ENCODE measurements at places on chromosomes 13 and 19.

DNA sequence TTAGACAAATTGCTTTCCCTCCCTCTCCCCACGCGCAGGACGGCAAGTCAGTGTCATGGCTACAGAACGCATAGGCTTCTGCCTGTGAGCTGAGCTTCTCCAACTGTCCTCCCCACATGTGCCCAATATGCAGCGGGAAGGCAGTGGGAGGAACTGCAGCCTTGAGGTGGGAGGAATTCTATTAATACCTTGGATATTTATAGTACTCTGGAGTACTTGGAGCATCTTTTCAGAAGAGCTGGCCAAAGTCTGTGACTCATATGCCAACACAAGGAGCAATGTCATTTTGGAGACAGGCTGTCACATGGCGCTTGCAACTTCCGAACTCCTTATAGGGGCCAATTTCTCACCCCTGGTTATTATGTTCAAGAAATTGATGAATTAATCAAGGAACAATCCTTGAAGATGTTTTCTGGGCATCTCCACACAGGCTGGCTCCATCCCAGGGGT is 245.0 kb upstream of the SERP2 start:
- H3K4me1 ChIP-seq, result no peaks in the 10 kb centered on the region
- no peaks in the 10 kb centered on the region for H3K36me3 ChIP-seq
- H3K4me3 ChIP-seq, result no peak overlapping the region
- H3K27me3 ChIP-seq, result no peaks in the 10 kb centered on the region
- DNase-seq, result no peak

- H3K4me3 ChIP-seq, result no peak overlapping the region
- no peaks in the 10 kb centered on the region for H3K36me3 ChIP-seq
- no peaks in the 10 kb centered on the region for H3K4me1 ChIP-seq
- no peak for DNase-seq
- no peaks in the 10 kb centered on the region for H3K27me3 ChIP-seq
Measured at GRCh38 chr13:78820541-78820940, 161.6 kb upstream of the OBI1 start.

- peaks cover 4% of the 10 kb centered on the region for H3K27me3 ChIP-seq
- peak; percentile 35 for DNase-seq
- no peak overlapping the region for H3K27ac ChIP-seq
- peaks cover 3% of the 10 kb centered on the region for H3K4me1 ChIP-seq
- no peak overlapping the region for H3K4me3 ChIP-seq
Measured at GRCh38 chr19:47391510-47392223, 27.7 kb downstream of the MEIS3 start.

GRCh38 chr13:80341101-80341755 is at the start of gene SPRY2:
TSS of gene SPRY2 (minus strand) at chr13:80341126. CDS start at chr13:80337705, 3,421 bp downstream.
- peak within 1 kb of the TSS; percentile 71 for H3K4me3 ChIP-seq
- H3K27me3 ChIP-seq, result no peaks in the 10 kb centered on the region
- DNase-seq, result peak; percentile 93
- H3K36me3 ChIP-seq, result no peaks in the 10 kb centered on the region
- peaks cover 5% of the 10 kb centered on the region for H3K4me1 ChIP-seq

- H3K4me1 ChIP-seq, result peaks cover 37% of the 10 kb centered on the region
- peak overlapping the region; percentile 87 for H3K27ac ChIP-seq
- DNase-seq, result no peak
- H3K27me3 ChIP-seq, result no peaks in the 10 kb centered on the region
- peaks cover 9% of the 10 kb centered on the region for H3K36me3 ChIP-seq
- H3K4me3 ChIP-seq, result peak overlapping the region; percentile 34
Measured at GRCh38 chr19:35155441-35155840, 906 bp downstream of the FXYD5 start.

- no peak overlapping the region for H3K4me3 ChIP-seq
- DNase-seq, result no peak
- H3K27ac ChIP-seq, result no peak overlapping the region
- no peaks in the 10 kb centered on the region for H3K4me1 ChIP-seq
Measured at GRCh38 chr13:67574320-67575233, 344.4 kb upstream of the PCDH9 start.

DNA sequence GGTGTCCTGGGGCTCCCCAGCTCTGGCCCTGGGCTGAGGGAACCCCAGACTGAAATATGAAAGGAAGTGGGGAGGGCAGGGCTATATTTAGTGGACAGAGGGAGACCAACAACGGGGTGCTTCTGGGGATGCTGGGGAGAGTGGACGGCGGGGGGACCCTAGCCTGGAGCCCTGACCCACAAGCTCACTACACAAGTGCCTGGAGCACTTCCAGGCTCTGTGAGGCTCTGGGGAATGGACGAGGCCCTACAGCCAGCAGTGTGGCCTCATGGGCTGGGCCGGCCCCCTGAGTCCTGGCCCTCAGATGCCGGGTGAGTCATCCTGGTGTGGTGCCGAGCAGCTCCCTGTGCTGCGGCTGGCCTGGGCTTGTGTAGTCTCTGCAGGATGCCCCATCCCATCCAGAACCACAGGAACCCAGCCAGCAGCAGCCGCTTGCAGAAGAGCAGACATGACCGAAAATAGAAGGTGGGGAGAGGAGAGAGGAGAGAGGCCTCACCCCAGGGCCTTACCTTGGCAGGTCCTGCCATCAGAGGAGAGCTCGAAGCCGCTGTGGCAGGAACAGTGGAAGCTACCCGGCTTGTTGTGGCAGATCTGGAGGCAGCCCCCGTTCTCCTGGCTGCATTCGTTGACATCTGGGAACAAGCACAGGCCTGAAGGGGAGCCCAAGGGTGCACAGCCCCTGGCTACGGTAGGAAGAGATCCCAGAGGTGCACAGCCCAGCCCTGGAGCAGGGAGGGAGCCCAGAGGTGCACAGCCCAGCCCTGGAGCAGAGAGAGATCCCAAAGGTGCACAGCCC is 26.1 kb downstream of the GAS6 start:
- peaks cover 44% of the 10 kb centered on the region for H3K4me1 ChIP-seq
- H3K36me3 ChIP-seq, result peaks cover 29% of the 10 kb centered on the region
- peak overlapping the region; percentile 11 for H3K4me3 ChIP-seq
- H3K27ac ChIP-seq, result peak overlapping the region; percentile 87

GRCh38 chr19:1251330-1252220 is 3.2 kb downstream of the MIDN start:
- no peak for DNase-seq
- peaks cover 26% of the 10 kb centered on the region for H3K36me3 ChIP-seq
- peaks cover 76% of the 10 kb centered on the region for H3K4me1 ChIP-seq
- H3K27ac ChIP-seq, result peak overlapping the region; percentile 100
- no peaks in the 10 kb centered on the region for H3K27me3 ChIP-seq

- peak overlapping the region; percentile 88 for H3K27ac ChIP-seq
- H3K27me3 ChIP-seq, result no peaks in the 10 kb centered on the region
- peak; percentile 27 for DNase-seq
- H3K36me3 ChIP-seq, result no peaks in the 10 kb centered on the region
Measured at GRCh38 chr13:97434397-97435201, 630 bp downstream of the RAP2A start.

GRCh38 chr19:38975214-38975860 is at the start of gene FBXO17:
TSS of gene FBXO17 (minus strand) at chr19:38975742. CDS start at chr19:38950319, 25,423 bp downstream.
- peak within 1 kb of the TSS; percentile 88 for H3K27ac ChIP-seq
- H3K36me3 ChIP-seq, result no peaks in the 10 kb centered on the region
- peak within 1 kb of the TSS; percentile 61 for H3K4me3 ChIP-seq
- no peaks in the 10 kb centered on the region for H3K4me1 ChIP-seq
- H3K27me3 ChIP-seq, result no peaks in the 10 kb centered on the region

- peak; percentile 31 for DNase-seq
- H3K27ac ChIP-seq, result no peak overlapping the region
- no peak overlapping the region for H3K4me3 ChIP-seq
- H3K4me1 ChIP-seq, result no peaks in the 10 kb centered on the region
Measured at GRCh38 chr13:48660361-48661076, 6.8 kb downstream of the CYSLTR2 start.

DNA sequence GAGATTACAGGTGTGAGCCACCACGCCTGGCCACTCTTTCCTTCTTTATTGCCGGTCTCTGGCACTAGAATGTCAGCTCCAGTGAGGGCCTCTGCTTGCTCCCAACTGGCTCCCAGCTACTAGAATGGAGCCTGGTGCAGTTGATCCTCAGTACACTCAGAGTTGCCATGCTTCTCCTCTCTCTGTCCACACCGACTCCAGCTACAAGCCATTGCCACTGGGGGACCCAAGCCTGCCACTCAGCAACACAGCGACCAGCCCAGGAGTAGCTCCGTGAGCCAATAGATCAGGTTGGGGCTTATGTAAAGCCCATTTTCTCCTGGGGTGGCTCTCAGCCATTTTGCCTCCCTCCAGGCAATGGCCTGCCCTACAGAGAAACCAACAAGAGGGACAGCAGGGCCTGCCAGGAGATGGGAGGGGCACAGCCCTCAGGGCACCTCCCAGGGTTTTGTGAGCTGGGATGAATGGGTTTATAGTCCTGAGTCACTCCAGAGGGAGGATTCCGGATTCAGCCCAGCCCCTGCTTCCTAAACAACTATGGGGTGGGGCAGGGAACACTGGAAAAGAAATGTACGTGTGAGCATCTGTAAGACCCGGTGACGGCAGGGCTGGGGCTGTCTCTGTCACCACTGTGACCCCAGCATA is 36.5 kb downstream of the OPA3 start:
- H3K36me3 ChIP-seq, result peaks cover 5% of the 10 kb centered on the region
- H3K27me3 ChIP-seq, result no peaks in the 10 kb centered on the region
- peaks cover 22% of the 10 kb centered on the region for H3K4me1 ChIP-seq
- no peak for DNase-seq

GRCh38 chr19:18350490-18350889 is 10.1 kb downstream of the PGPEP1 start:
- no peak overlapping the region for H3K27ac ChIP-seq
- no peaks in the 10 kb centered on the region for H3K27me3 ChIP-seq
- H3K4me1 ChIP-seq, result no peaks in the 10 kb centered on the region
- no peaks in the 10 kb centered on the region for H3K36me3 ChIP-seq

GRCh38 chr13:65093357-65093756 is 2136.8 kb downstream of the PCDH9 start:
- H3K27me3 ChIP-seq, result no peaks in the 10 kb centered on the region
- no peaks in the 10 kb centered on the region for H3K36me3 ChIP-seq
- no peak overlapping the region for H3K4me3 ChIP-seq
- DNase-seq, result no peak

- DNase-seq, result no peak
- H3K27ac ChIP-seq, result peak overlapping the region; percentile 18
- no peaks in the 10 kb centered on the region for H3K4me1 ChIP-seq
- H3K4me3 ChIP-seq, result no peak overlapping the region
Measured at GRCh38 chr13:22107549-22107948, 436.7 kb downstream of the FGF9 start.
